ENCODE measurements at places on chromosomes 13 and 19. TPM values are rescaled to one million over a fixed set of nuclear protein-coding genes. Genes with fewer than 3 reads are reported as not detected.

Gene VSTM1
- 0.41 TPM for polyA plus RNA-seq

Gene MYH14
- 16.8 TPM for polyA plus RNA-seq

Gene C19orf67
- polyA plus RNA-seq = 0.21 TPM

Gene PLIN5
- polyA plus RNA-seq = 14.7 TPM

Gene RPS28
- 361 TPM for polyA plus RNA-seq

Data from spinal cord (tissue), 10 donors.